ENCODE measurements at places on chromosomes 5 and 9.

DNA sequence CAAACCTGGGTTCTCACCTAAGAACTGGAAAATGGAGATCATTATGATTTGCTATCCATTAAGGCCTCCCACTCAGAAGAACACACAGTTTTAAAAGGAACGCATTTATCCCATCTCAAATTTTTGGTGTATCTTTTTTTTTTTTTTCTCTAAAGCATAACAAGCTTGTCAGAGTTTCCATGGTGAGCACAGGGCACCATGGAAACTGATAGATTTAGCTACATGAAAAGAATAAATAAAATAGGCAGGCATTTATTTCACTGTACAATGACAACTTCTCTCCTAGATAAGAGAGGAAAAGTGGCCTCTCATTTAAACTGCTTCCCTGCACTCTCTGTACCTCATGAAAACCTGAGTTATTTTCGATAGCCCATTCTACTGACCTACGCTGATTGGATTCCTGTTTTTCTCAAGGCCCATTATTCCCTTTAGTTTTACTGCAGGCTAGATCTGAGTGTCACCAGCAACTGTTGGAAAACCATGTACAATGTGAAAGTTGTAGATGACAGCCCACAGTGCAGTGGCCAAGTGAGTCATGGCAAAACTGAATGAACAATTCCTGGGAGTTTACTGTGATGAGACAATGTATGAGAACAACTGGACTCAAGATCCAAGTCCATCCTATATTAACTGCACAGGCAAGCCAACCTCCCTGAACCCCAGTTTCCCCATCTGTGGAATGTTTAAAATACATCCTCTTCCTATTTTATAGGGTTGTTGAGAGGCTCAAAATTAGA, 4.3 kb upstream of the GDA start:
- DNase-seq = no peak

DNA sequence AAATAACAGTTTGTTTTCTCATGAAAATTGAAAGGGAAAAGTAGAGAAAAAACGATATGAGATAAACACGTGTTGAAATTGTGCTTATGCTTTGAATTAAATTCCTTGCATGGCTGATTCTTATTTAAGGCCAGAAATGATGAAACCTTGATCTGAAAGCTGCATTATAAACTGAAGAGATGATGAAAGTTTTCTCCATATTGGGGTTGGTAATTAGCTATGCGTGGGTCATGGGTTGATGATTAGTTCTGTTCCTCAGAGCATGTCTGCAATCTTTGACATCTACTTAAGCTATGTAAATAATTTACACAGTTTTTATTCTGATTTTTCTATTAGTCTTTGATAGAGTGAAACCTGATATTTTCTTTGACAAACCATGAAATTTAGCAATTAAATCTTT, 264.1 kb downstream of the CD180 start:
- DNase-seq = no peak

- DNase-seq = no peak
Measured at GRCh38 chr5:143890487-143890886, 78.5 kb downstream of the HMHB1 start.

- no peak for DNase-seq
Measured at GRCh38 chr5:148864113-148864841, 37.9 kb downstream of the ADRB2 start.

- no peak for DNase-seq
Measured at GRCh38 chr5:160419458-160420330, 813 bp upstream of the SLU7 start.

- no peak for DNase-seq
Measured at GRCh38 chr5:173490681-173491080, 125.8 kb downstream of the BOD1 start.

GRCh38 chr5:167339205-167339604, 952.2 kb upstream of the WWC1 start:
- DNase-seq = no peak

GRCh38 chr5:143713047-143714003, 98.6 kb upstream of the HMHB1 start:
- no peak for DNase-seq

- no peak for DNase-seq
Measured at GRCh38 chr5:20340126-20340525, 352.1 kb upstream of the CDH18 start.

- no peak for DNase-seq
Measured at GRCh38 chr9:90423661-90424193, 218.9 kb downstream of the DIRAS2 start.

Data from NCI-H2029 treated with DMSO at 0.1 percent for 48 hours (cell line).